Substantia nigra (tissue), 51 donors: ENCODE measurements at places on chromosomes 2 and 18.
A peak's percentile ranks its signal among the peaks of the same experiment; 100 is the strongest.

DNA sequence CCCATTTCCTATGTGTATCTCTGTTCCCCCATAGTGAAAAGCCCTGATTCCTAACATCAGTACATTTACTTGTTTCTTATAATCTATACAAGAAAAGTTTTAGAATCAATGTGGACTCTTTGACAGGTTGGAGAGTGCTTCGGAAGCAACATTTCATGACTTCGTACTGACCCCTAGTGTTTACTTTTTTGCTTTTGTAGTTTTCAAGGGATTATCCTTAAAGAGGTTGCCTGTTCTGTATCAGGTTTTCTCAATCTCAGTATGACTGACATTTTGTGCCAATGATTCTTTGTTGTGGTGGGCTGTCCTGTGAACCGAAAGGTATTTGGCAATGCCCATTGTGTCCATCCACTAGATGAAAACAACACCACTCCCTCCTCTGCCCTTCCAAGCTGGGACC, 43.3 kb upstream of the SERPINB2 start:
- no peak for DNase-seq

- no peak for DNase-seq
Measured at GRCh38 chr18:79485788-79486355, 90.1 kb downstream of the NFATC1 start.

GRCh38 chr2:86443631-86444350, 2.6 kb downstream of the KDM3A start:
- no peak for DNase-seq

GRCh38 chr2:149040451-149040850, 2.0 kb downstream of the LYPD6B start:
- no peak for DNase-seq

DNA sequence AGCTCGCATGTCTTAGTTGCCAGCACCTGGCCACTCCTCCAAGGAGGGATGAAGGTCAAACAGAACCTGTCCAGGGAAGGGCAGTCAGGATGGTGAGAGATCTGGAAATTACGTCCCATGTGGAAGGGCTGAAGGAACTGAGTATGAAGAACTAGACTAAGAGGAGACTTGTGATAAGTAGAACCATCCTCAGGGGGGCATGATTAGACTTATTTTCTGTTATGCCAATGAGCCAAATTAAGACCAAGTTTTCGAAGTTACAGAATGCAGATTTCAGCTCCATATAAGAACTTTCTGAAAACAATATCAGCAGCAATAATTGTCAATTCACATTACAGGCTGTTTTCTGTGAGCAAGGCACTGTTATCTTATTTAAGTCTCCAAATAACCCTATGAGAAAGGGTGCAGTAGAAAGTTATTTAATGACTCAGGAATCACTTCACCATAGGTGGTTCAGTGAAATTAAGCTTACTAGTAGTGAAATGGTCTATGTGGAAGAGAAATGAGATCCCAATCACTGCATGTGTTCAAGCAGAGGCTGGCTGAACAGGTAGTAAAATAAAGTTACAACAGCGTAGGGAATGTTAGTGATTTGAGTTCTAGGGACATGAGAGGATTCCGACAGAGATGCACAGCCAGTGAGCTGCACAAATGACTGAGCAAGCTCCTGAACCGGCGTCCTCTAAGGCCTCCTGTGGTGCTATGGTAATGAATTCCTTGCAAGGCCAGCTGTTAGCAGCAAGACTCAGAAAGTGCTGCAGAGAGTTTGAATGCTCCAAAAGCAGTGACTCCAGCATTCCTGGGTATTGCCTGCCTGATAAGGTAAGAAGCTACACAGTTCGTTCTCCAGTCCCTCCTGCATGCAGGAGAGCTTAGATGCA, 4.5 kb upstream of the DYM start:
- DNase-seq: no peak

DNA sequence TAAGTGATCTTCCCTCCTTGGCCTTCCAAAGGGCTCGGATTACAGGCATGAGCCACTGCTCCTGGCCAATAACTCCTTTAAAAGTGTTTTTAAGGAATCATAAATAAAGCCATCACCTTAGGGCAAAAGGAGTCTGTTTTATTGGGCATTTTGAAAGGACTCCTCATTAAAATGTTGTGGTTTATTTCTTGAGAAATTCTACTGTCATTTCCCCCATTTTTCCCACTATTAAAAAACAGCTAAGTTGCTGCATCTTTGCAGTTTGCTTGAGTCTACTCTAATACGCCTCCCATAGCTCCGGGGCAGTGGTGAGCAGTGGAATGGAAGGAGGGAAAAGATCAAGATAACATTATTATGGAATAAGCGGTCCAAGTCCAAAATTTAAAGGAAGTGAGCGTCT, 293.2 kb downstream of the PIEZO2 start:
- no peak for DNase-seq

DNA sequence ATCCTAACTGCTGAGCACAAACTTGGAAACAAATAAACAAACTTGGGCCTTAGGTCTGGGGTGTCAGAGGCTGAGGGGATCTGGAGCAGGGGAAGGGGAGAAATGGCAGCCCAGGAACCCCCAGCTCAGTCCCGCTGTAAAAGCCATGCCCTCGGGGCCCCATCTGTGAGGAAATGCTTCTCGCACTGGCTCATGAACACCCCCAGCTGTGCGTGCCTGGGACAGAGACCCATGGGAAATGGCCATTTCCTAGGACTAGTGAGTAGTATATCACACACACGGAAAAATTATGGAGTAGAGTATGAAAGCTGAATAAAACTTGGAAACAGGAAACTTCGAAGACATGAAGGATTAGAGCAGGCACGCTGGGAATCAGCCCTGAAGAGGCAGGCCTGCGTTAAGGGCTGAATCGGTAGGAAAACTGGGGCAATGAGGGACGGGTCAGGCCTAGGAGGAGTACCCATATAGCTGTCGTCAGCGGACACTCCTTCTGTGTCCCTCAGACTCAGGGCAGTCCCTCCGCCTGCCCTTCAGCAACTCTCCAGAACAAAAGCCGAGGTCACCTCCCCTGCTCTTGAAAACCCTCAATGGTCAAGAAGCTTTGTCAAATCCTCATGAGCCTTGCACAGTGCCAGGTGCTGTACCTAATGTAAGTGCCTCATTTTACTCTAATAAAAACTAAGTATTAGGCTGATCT, 120.8 kb upstream of the ODC1 start:
- no peak for DNase-seq

DNA sequence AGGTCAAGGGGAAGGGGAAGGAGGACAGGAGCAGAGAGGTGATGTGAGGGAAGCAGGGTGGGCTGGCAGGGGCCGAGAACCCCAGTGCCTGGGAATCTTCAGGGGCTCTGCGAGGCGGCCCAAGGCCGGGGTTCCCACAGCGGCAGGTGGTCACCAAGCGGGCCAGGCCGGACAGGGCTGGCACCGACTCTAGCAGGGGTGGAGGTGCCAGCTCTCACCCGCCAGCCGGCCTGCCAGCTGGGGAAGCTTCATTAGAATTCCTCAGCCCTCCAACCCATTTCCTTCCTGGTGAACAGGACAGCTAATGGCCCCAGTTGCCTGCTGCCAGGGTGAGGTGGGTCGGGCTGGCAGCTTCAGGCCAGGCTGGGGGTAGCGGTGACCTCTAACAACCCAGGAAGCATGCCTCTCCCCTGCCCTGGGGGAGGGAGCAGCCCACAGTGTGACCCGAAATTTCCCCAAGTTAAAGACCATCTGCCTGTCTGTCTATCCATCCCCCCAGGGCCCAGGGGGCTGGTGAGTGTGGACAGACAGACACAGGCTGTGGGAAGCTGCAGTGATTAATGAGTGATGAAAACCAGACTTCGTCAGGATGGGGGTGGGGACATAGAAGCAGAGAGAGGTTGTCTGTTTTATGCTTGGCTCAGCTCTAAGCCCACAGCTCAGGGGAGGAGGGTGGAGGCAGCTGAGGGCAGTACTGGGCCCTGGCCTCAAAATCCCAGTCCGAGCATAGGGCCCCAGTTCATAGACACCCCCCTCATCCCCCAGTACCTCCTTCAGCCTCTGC, 144.1 kb downstream of the ZFP36L2 start:
- peak; percentile 52 for DNase-seq

- no peak for DNase-seq
Measured at GRCh38 chr18:22188559-22189267, 19.3 kb downstream of the GATA6 start.

DNA sequence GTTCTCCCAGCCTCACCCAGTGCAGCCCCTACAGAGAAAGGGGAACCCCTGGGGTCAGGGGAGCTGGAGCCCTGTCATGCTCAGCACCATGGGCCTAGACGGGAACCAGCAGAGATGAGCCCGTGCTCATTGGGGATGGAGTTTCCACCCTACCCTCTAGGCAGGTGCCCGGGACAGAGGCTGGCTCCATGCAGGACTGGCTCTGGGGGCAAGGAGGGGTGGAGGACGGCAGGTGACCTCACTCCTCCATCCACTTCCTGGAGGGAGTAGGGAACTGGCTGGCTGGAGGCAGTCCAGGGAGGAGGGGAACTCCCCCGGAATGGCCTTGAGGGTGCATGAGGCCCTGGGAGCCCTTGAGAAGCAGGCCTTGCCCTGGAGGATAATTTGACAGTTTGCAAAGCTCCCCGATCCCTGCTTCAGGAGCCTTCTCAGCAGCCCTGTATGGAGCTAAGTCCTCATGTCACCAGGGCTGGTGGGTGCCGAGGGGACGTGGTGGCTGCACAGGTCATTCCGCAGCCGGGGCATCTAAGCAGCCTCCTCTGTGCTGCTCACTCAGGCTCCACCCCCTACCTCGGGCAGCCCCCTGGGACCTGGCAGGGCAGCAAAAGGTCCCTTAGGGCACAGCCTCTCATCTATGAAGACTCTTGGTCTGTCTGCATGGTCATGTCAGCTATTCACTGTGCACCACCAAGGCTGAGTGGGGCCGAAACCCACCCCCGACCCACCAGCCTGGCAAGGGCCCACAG, 2.1 kb downstream of the NEURL3 start:
- no peak for DNase-seq

GRCh38 chr2:239231231-239232194, 169.3 kb downstream of the HDAC4 start:
- no peak for DNase-seq

DNA sequence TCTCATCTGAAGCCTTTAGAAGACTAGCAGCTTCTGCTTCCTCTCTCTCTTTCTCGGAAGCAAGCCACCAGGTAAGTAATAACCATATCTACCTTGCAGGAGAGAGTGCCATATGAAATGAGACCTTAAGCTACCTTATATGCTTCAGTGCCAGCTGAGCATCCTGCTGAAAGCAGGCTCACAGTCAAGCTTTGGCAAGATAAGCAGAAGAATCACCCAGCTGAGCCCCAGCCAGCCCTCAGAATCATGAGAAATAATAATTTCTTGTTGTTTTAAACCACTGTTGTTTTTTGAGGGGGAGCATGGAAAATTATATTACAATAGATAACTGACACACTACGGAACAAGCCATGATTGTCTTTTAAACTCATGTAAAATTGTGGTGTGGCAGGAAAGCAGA, 514.4 kb downstream of the MBD2 start:
- no peak for DNase-seq

DNA sequence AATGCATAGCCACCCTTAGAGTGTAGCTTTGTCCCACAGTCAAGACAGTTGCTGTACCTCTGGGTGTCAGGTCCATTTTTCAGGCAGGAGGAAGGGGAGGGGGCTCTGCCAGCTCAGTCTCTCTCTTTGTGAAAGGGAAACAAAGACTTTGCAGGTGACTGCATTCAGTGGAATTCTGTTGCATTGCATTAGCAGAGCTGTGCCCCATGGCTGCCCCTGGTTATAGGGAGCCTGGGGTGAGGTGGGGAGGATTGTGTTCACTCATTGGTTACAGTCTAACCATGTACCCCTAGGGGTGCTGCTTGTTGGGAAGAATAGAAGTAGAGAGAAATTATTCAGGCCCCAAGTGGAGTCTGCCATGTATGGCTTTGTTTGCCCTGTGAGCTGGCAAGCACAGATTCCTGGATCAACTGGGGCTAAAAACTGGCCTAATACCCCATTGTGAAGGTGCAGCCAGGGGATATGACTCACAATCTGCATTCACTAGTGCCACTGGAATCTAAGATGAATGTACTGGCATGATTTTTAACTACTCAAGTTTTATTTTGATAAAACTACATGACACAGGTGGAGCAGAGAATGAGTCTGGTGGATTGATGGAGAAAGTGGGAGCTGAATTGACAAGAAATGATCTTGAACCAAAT, 118.4 kb downstream of the SH3BP4 start:
- no peak for DNase-seq

- no peak for DNase-seq
Measured at GRCh38 chr2:1766851-1767811, 22.8 kb upstream of the PXDN start.

DNA sequence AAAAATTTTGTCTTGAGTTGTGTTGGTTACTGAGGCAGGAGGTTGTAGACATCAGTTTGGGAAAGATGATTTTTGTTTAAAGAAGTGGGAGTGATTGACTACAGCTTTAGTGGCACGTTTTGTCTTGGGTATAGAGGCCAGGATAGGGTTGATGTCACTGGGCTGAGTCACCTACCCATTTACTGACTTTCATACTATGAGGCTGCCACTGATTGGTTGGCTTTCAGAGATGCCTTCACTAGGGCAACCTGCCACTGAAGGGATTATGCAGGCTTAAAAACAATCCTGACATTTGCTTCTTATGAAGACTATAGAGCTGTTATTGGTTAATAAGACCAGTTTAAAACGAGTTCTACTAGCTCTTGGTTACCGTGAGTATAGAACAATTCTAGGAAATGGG, 479.1 kb downstream of the SOX11 start:
- DNase-seq: no peak

GRCh38 chr2:171345971-171346722, 87.6 kb downstream of the METTL8 start:
- no peak for DNase-seq

- DNase-seq: no peak
Measured at GRCh38 chr2:232339121-232340081, 39.1 kb upstream of the ALPP start.

DNA sequence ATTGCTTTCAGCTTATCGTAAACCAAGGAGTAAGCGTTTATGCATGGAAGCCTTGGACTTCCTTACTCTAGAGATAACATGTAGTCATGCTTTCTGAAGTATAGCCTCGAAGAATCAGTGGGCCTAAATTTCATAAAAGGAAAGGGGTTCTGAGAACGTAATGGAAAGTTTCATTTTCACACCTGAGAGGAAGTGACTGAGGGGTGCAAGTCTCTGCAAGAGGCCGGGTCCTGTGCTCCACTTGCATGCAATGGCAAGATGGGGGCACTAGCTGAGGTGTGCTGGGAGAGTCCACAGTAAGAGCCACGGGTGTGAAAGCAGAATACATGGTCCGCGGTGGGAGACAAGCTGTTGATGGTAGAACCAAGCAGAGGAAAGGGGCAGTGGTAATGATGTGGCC, 36.5 kb upstream of the C1D start:
- no peak for DNase-seq

DNA sequence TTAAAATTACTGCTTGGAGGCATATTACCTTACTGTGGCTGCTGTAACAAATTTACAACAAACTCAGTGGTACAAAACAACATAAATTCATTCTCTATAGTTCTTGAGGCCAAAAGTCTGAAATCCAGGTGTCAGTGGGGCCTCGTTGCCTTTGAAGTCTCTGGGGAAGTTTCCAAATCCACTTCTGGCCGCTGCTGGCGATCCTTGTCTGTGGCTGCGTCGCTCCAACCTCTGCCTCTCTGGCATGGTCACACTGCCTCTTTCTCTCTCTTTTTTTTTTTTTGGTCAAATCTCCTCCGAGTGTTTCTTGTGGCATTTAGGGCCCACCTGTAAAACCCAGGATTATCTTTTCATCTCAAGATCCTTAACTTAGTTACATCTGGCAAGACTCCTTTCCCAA, 182.8 kb downstream of the ST6GAL2 start:
- DNase-seq: no peak
